ENCODE measurements at places on chromosomes 2 and 18.

DNA sequence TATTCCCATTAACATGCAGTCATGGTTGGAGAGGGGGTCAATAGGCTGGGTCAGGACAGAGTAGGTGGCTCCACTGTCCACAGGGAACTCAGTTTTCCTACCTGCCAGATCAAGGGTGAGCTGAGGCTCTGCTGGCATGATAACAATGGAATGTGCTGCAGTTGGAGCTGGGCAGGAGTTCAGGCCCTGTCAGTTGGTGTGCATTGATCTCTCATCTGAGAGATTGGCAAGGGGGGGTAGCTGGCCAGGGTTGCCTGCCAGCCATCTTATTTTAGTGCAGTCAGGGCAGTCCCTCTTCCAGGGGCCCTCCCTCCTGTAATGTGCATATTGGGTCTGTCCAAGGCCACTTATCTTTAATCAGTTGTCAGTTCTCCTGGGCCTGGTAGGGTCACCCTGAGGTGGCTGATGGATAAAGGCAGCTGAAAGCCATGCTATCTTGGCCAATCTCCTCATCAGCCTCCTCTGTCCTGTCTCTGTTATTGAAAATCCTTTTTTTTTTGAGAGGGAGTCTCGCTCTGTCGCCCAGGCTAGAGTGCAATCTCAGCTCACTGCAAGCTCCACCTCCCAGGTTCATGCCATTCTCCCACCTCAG lies 38.1 kb upstream of the CCBE1 start:
- no peak for DNase-seq

GRCh38 chr2:216283038-216283900 lies 89.0 kb downstream of the MARCHF4 start:
- no peak for DNase-seq

- DNase-seq = no peak
These were observed 70.1 kb upstream of the BZW1 start for GRCh38 chr2:200741468-200742202.

DNA sequence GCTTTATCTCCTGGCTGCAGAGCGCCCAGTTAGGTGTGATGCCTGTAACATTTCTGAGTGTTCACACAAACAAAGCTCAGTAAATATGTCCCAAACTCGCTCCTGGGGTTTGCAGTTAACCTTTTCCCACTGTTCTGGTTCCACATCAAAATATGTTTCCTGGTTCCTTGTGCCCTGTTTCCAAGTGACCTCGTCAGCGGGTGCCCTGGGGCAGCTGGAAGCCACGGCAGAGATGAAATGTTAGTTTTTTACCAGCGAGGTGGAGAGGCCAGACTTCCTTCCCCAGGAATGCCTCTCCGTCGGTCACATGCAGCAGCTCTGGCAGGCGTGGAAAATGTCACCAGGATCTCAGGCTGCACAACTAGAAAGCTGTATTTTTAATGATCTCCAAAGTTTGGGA lies 18.2 kb downstream of the NFATC1 start:
- no peak for DNase-seq

GRCh38 chr2:147989809-147990403 lies 30.6 kb downstream of the ORC4 start:
- DNase-seq = no peak

GRCh38 chr2:30512243-30512886 lies 65.3 kb downstream of the LCLAT1 start:
- DNase-seq = no peak

DNA sequence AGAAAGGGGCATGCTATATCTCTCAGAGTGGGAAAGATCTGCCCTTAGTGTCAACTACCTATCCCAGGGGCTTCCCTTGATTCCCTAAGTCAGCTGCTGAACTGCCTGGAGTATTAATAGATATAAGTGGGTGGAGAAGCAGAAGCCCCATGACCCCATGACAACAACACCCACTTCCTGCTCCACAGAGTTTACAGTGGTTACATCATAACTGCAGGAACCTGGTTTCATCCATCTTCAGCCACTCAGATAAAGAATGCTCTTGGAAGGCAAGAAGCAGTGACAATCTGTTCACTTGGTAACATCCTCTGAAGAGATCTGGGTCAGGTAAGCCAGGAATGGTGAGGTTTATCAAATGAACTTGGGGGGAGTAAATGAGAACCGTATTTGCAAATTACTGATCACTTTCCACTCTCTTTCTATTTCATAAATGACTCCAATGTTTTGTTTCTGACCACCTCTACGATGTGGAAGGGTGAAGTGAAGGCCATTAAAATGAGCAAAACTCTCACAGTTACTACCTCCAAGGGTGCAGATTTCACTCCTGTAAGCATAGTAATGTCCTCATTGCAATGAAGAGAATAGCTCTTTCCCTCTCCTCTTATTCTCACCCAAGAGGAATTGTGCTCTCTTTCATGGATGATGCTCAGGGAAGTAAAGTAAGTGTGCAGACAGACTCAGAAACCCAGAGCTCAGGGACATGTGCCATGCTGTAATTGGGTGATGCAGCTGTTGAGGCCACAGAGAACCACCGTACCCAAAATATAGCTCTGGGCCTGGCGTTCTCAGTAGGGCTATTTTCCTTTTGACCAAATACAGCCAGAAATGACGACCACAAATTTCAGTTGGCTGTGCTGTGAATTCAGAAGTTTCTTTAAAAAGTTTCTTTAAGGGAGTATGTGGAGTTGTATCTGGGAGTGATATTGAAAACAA lies 192.8 kb upstream of the APCDD1 start:
- no peak for DNase-seq

DNA sequence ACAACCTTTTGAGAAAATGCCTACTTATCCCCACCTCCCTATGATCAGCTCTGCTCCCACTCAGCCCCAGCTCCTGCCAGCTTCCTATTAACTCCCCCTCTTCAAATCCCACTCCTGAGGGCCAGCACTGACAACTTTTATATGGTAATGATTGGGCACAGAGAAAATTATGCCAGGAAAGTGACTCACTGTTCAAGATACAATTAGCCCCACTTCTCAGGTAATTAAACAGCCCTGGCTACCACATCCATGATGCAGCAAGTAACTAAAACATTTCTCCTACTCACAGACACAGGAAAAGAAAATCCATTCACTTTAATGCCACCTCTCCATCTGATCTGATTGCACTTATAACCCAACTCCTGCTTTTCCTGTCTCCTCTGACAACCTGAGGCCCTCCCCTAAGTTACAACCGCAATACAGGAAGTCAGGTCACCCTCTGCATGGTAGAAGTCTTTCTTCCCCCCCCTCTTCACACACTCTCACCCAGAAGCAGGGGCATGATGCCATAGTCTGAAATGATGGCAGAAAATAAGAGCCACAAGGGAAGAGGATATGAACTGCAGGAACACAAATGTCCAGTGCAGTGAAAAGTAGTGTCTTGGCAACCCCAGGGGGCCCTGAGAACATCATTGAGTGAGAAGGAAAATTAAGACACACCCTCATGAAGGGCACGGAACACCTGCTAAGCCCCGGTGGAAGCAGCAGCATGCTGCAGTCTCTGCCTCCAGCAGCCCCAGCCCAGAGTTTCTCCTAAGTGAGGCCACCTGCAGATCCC lies 54.4 kb downstream of the STK39 start:
- DNase-seq = peak; percentile 10

DNA sequence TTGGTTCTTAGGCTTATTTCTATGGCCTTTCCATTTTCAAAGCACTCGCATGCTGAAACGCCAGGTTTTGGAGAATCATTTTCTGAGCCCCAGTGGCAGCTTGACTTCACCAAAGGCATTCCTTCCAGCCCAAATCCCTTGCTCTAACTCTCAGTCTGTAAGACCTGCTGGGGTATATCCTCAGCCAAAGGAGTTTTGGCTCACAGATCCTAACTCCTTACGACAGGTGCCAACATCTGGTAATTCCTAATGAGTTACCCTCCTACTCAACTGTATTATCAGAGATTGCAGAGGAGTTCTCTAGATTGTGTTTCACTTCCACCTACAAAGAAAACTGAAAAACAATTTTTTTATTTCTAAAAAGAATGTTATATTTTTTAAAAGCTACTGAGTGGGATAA lies 79.0 kb upstream of the RAB27B start:
- DNase-seq = no peak

GRCh38 chr2:105324732-105325131 lies 4.8 kb downstream of the TGFBRAP1 start:
- DNase-seq = no peak

- no peak for DNase-seq
These were observed 41.5 kb downstream of the SLC38A11 start for GRCh38 chr2:164913640-164914350.

- DNase-seq = no peak
These were observed 54.9 kb downstream of the MGAT5 start for GRCh38 chr2:134308474-134309385.

DNA sequence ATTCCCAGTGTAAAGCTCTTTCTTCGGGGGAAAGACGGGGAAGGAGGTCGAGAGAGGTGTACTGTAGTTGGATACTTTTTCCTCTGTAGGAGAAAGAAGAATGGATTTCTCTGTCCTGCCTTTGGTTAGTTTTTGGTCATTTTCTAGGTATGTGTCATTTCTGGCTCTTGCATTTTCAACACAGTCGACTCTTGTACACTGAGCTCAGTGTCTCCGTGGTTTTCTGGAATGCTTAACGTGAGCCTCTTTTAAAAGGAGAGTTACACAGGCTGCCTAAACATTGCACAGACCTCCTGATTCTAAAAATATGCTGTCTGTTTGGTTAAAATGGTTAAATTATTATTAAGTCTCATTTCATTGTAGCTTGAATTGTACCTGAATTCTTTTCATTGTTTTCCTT lies 21.8 kb upstream of the GLS start:
- no peak for DNase-seq

DNA sequence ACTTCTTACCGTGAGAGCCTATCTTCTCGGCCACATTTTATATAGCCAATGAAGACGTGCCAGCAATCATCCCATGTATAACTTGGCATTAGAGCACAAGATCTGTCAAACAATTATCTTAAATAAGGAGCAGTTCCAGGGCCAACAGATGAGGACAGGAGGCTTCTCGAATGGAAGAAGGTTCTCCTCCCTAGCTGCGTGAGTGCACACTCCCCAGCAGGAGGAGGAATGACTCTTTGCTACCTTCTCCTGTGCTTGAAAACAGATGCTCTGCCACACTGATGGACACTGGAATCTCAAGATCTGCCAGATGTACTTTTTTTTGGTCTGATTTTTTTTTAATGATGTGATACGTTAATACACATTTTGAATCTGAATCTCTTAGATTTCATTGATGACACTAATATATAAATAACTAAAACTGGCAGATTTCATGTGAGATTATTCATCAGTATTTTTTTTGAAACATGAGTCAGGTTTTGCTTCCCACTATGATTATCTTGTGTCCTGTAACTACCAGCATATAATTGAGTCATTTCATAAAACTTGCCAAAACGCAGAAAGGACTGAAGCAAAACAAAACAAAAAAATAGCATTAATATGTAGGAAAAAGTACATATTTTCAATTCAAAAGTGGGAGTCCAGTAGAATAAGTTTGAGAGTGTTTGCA lies 626 bp upstream of the VIT start:
- DNase-seq = no peak

DNA sequence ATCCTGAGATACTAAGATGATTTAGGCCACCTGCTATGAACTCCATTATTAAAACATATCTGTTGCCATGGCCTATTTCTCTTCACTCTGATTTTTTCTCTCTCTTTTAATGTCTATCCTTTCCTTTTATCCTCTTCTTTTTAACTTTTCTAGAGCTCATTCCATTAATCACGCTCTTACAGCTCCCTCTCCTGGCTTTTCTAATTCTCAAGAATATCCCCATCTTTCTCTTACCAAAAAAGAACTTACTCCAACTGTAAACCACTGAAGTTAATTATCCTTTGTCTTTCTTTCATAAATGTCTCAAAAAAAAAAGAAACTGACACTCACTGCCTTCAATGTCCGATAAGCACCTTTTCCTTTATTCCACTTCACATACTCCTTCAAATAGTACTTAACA lies 7.9 kb downstream of the PPP3R1 start:
- DNase-seq = no peak

- no peak for DNase-seq
These were observed 564 bp downstream of the DPYSL5 start for GRCh38 chr2:26848336-26849055.

- DNase-seq = no peak
These were observed 84.7 kb upstream of the NEDD4L start for GRCh38 chr18:57959278-57959677.

- DNase-seq = no peak
These were observed 61.4 kb downstream of the SLC4A3 start for GRCh38 chr2:219688560-219689445.

- no peak for DNase-seq
These were observed 53.8 kb upstream of the TMEM87B start for GRCh38 chr2:112001136-112001715.

GRCh38 chr2:231565887-231566594 lies 26.6 kb upstream of the TEX44 start:
- DNase-seq = no peak

DNA sequence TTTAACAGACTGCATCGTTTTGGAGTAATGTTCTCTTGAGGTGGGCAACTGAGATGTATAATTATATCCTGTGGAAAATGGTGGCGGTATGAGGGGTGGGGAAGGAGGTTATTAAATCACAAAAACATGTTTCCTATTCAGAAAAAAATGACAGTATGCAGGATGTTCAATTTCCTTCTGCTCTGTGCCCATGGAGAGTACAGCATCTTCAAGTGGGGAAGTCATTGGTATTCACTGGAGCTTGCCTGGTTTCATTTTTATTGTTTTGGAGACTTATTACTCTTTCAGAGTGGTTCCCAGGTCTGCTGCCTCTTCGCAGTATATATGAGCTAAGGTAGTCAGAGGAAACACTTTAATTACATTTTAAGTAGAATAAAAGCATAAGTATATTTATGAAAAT lies 318.8 kb upstream of the RAB12 start:
- no peak for DNase-seq

DNA sequence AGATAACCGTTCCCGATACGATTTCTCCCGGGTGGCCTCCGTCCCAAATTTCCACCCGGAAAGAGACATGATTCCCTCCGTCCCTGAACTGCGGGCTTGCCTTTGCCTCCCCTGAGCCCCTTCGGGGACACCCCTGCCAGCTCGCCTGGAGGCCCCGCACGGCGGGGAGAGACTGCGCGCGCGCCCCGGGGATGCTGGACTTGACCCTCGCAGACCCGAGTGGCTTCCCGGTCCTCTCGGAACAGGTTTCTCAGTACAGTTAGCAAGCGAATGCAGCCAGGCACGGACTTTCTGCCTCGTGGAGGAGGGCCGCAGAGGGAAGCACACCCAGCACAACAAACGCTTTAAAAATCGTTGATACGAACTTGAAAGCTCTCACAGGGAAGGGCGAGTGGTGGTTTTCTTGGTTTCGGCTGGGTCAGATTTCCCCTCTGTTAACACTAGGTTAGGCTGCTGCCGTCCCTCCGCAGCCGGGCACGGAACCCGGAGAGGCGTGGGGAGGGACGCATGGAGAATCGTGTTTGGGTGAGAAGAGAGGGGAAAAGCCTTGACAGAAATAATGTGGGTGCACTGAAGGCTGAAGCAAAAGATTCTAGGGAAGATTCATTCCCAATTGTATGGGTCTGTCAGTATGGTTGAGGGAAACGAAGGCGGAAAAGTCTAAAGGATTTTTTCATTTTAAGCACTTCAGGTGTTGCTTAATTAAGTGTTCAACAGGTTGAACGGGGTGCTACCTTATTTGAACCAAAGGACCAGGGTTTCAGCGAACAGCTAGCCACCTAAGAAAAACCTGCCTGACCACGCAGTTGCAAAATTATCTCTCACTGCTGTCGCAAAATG lies 916 bp downstream of the TNFRSF11A start:
- DNase-seq = peak; percentile 12
